ENCODE measurements at places on chromosomes 12 and 14. TPM values are rescaled to one million over a fixed set of nuclear protein-coding genes. Genes with fewer than 3 reads are reported as not detected.

DNA sequence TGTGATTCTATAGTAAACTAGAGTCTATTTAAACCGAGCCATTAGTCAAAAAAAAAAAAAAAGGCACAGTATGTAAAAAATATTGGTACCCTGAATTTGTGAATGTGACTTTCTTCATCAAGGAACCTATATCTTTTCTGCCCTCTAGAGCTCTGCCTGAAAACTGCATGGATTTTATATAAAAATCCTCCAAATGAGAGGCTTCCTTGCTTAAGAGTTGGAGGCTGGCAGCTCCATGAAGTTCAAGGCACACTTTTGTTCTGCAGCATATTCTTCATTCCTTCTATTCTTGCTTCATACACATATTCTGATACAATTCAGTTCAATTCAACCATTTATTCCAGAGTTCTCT lies 23.1 kb upstream of the NKX2-8 start:
- no peaks in the 10 kb centered on the region for H3K4me1 ChIP-seq
- no peak overlapping the region for H3K27ac ChIP-seq
- no peak overlapping the region for H3K4me3 ChIP-seq
- no peak for DNase-seq
- H3K36me3 ChIP-seq, result no peaks in the 10 kb centered on the region

DNA sequence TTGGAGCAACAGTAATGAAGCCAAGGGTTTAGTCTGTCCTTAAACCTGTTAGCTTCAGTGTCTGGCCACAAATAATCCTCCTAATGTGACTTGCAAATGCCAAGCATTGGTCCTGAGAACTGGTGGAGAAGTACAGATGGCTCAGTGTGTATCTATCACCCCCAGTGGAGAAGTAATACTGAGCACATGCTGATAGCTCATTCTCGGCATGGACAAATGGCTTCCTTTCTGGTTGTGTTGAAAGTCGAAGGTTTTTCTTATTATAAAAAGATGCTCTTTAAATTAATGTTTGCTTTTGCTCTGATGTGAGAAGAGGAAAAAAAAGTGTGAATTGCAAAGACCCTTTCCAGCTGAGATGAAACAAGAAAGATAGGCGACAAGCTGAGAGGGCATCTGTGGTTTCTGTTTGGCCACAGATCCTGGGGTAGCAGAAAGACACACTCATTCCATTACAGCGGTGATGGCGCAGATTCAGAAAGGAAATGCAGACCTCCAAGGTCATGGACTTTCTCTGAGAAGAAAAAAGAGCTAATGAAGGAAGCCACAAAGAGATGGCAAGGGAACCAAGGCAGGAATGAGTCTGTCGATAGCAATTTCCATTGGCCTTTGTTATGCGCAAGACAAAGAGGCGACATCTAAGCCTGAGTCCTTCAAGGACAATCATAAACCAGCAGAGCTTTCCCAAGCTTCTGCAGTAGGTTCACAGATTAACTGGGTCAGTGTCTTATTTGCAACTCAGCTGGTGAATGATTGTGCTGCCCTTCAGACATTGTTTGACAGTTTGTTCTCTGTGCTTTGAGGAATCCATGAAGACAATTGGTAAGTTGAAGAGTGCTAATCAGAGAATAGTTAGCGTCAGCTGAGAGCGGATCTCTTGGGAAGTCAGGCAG lies 155.5 kb upstream of the RGS6 start:
- no peaks in the 10 kb centered on the region for H3K4me1 ChIP-seq
- H3K36me3 ChIP-seq, result no peaks in the 10 kb centered on the region
- no peak for DNase-seq
- no peak overlapping the region for H3K27ac ChIP-seq
- no peaks in the 10 kb centered on the region for H3K27me3 ChIP-seq
- H3K4me3 ChIP-seq, result no peak overlapping the region

GRCh38 chr14:54175298-54175942 lies 218.8 kb upstream of the BMP4 start:
- no peaks in the 10 kb centered on the region for H3K36me3 ChIP-seq
- H3K27ac ChIP-seq, result no peak overlapping the region
- H3K27me3 ChIP-seq, result no peaks in the 10 kb centered on the region
- no peaks in the 10 kb centered on the region for H3K4me1 ChIP-seq

DNA sequence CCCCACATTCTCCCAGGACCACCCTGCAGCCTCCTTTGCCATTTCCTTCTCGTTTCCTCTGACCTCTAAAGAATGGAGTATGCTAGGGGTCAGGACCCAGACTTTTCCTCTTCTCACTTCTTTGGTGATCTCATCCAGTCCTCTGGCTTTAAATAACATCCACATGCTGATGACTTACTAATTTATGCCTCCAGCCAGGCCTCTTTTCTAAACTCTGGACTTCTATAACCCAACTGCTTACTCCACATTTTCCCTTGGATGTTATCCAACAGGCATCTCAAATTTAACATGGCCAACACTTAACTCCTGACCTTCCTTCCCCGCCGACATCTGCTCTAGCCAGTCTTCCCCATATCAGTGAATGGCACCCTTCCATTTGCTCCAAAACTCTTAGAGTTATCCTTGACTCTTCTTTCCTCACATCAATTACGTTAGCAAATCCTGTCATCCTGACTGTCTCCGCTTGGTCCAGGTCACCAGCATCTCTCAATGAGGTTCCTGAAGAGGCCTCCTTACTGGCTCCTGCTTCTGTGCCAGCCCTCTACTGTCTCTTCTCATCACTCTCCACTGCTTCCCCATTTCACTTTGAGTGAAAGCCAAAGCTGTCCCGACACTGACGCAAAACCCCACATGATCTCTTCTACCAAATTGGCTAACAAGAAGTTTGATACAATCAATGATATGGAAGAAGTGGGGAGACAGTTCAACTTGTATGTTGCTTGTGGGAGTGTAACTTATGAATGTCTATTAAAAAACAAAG lies 42.7 kb downstream of the TMBIM6 start:
- no peak for DNase-seq
- H3K36me3 ChIP-seq, result no peaks in the 10 kb centered on the region
- H3K27me3 ChIP-seq, result no peaks in the 10 kb centered on the region
- H3K4me1 ChIP-seq, result no peaks in the 10 kb centered on the region

Gene PLA2G1B
- 0.39 TPM for polyA plus RNA-seq

DNA sequence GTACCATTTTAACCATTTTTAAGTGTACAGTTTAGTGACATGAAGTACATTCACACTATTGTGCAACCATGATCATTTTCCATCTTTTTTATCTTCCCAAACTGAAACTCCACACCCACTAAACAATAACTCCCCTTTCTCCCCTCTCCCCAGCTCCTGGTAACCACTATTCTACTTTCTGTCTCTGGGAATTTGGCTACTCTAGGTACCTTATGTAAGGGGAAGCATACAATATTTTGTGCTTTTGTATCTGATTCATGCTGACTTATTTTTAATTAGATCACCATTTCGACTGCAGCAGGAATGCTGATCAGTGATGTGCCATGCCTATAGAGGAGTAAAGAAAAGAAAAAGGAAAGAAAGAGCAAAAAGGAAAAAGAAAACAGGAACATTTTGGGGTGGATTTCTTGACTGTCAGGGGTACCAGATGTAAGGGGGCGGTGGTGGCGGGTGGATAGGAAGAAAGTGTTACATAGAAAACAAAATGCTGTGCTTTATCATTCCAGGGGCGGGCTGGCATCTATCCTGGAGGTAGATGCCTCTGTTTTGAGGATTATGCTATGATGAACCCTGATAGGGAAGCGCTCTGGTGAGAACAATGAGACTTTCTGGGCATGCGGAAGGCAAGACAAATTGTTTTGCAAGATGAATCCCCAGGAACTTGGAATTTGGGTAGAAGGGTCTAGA lies 45.2 kb upstream of the CTDSP2 start:
- no peaks in the 10 kb centered on the region for H3K27me3 ChIP-seq
- H3K4me1 ChIP-seq, result peaks cover 3% of the 10 kb centered on the region
- no peak overlapping the region for H3K4me3 ChIP-seq
- no peaks in the 10 kb centered on the region for H3K36me3 ChIP-seq

GRCh38 chr12:34404377-34405285 lies 382.3 kb downstream of the ALG10 start:
- peak overlapping the region; percentile 35 for H3K4me3 ChIP-seq
- H3K27me3 ChIP-seq, result no peaks in the 10 kb centered on the region
- DNase-seq, result peak; percentile 24
- no peaks in the 10 kb centered on the region for H3K4me1 ChIP-seq
- no peaks in the 10 kb centered on the region for H3K36me3 ChIP-seq
- no peak overlapping the region for H3K27ac ChIP-seq

Gene PMCH
- not detected for polyA plus RNA-seq

Gene LDHB
- polyA plus RNA-seq, result 20.9 TPM

GRCh38 chr14:51086044-51086443 lies 8.9 kb downstream of the TRIM9 start:
- no peak overlapping the region for H3K27ac ChIP-seq
- no peaks in the 10 kb centered on the region for H3K36me3 ChIP-seq
- DNase-seq, result no peak
- H3K27me3 ChIP-seq, result no peaks in the 10 kb centered on the region
- no peak overlapping the region for H3K4me3 ChIP-seq

DNA sequence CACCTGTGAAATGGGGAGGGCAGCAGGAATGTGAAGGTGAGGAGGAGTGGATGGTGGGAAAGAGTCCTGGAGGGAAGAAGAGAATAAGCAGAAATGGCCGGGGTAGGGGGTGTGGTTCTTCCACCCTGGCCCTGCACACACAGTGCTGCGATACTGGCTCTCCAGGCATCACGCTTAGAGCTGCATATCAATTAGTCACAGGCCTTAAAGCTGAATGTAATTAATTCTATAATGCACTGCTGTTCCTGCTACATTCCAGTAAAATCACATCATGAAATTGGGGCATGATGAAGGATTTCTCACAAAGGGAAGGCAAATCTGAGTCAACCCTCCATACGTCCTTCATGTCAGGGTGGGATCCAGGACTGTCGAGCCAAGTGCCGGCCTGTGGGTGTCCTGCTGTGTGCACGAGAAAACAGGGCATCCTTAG lies 566.1 kb downstream of the BCL11B start:
- H3K4me3 ChIP-seq, result no peak overlapping the region
- H3K36me3 ChIP-seq, result no peaks in the 10 kb centered on the region
- no peaks in the 10 kb centered on the region for H3K4me1 ChIP-seq
- H3K27ac ChIP-seq, result no peak overlapping the region
- H3K27me3 ChIP-seq, result no peaks in the 10 kb centered on the region
- DNase-seq, result no peak

Gene COA8
- 35.5 TPM for polyA plus RNA-seq

- H3K27ac ChIP-seq, result no peak overlapping the region
- H3K36me3 ChIP-seq, result no peaks in the 10 kb centered on the region
- H3K4me1 ChIP-seq, result no peaks in the 10 kb centered on the region
- no peak for DNase-seq
- H3K27me3 ChIP-seq, result no peaks in the 10 kb centered on the region
Observed at GRCh38 chr12:101414533-101415119, 7.1 kb upstream of the ARL1 start.

DNA sequence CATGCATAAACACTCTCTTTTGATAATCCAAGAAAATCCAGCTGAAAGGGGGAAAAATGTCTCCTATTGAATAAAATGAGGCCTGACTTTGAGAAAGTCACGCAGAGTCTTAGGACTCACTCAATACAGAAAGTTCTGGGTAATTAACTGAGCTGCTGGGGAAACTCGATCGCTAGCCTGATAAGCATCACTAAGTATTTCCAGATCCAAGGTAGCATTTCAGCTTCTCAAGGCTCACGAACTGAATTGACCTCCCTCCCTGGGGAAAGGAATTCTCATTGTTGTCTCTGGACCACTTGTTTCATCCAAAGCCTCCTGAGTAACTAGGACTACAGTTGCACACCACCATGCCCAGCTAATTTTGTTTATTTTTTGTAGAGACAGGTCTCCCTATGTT lies 13.8 kb upstream of the ANAPC5 start:
- no peaks in the 10 kb centered on the region for H3K27me3 ChIP-seq
- no peak overlapping the region for H3K4me3 ChIP-seq
- no peaks in the 10 kb centered on the region for H3K36me3 ChIP-seq
- H3K27ac ChIP-seq, result no peak overlapping the region
- DNase-seq, result no peak

All from liver (tissue), 10 donors.